ENCODE measurements at places on chromosomes 5 and 9.

- DNase-seq: no peak
Observed at GRCh38 chr5:146007270-146007669, 70.9 kb downstream of the SH3RF2 start.

DNA sequence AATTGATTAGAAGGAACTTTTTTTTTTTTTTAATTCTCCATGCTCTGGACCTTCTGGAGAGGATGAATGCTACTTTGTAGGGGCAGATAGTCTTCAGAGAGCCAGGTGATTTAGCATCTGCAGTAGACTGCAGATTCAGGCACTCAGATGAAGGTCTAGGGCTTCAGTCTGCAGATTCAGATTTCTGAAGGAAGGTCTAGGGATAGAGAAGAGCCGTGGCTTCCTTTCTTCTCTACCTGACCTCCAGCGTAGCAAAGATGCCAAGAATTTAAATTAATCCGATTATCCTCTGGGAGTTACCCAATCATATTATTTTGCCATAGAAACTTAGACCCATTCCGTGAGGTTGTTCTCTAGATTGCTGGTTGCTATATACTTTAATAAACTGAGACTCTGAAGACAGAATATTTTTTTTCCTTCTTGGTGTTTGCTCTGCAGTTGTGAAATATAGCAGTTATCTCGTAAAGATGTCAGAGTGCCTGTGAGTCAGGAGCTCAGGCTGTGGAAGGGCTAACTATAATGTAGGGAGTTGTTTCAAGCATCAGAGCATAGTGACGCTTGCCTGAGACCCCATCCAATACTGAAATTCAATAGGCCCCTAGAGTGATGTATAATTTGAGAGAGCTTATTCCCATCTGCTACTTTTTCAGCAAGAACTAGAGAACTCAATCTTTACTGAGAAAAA lies 132.7 kb upstream of the SLC12A2 start:
- DNase-seq: no peak

DNA sequence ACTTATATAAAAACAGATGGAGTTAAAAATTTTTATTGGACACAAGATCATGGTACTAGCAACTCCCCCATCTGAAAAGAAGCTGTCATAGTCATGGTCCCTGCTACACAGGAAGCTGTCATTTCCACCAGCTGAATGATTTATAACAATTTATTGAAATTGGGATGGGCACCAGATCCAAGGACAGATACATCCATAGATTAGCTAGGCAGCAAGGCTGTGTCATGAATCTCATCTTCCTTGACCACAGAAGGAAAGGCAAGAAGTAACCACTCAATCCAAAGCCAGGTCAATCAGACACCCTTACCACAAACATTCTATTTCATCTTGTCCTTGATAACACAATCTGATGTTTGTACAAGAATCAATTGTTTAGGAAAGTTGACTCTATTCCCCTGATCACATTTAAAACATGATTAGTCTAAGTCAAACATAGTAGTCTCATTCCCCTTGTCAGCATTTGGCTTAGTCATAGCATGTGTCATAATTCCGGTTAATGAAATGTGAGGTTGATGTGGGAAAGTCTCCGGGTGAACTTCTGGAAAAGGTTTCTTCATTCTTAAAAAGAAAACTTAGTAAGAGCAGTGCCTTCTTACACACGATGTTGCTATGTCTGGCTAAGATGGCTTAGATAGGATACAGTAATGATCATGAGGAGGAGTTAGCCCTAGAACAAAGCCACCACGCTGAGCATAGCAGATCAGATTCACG lies 462.6 kb upstream of the PAPPA start:
- no peak for DNase-seq

DNA sequence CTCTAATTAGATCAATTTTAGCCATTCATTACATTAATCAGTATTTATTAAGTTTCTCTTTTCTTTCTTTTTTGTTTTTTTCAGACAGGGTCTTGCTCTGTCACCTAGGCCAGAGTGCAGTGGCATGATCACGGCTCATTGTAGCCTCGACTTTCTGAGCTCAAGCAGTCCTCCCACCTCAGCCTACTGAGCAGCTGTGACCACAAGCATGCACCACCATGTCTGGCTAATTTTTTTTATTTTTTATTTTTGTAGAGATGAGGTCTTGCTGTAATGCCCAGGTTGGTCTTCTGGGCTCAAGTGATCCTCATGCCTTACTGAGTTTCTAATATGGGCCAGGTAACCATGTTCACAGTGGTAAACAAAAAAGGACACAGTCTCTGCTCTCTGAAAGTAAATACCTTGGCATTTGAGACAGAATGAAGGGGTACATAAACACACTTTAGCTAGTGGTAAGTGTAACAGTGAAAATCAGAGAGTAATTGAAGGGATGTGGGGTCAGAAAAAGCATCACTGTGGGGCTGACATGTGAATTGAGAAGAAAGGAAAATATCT lies 336.3 kb downstream of the ADGRV1 start:
- no peak for DNase-seq

GRCh38 chr9:130872912-130873503 lies 23.6 kb downstream of the QRFP start:
- no peak for DNase-seq

DNA sequence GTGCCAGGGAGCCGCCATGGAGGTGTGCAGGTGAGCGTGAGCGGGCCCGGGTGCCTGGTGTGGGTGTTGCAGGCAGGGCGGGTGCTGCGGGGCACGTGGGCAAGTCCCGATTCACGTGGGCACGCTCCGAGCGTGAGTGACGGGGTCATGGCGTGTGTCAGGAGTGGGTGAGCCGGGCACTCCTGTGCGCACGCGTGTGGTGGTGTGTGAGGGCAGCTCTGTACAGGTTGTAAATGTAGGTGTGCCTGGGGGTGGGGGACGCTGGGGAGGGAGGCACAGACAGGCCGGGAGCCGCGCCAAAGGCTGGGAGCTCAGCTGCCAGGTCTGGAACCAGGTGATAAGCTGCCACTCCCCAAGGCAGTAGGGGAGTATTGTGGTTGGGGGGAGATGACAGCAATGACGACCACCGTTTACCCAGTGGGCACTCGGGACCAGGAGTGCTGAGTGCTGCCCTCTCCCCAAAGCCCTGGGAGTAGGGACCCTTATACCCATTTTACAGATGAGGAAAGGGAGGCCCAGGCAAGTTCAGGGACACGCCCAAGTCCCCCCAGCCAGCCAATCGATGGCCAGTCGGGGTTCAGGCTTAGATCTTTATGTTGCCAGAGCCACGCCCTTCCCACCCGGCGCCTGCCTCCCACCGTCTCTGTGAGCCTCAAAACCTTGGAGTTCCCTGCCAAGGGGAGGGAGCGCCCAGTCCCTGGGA lies 9.6 kb downstream of the NCS1 start:
- no peak for DNase-seq

GRCh38 chr9:93189369-93190132 lies 5.6 kb downstream of the WNK2 start:
- DNase-seq: no peak

DNA sequence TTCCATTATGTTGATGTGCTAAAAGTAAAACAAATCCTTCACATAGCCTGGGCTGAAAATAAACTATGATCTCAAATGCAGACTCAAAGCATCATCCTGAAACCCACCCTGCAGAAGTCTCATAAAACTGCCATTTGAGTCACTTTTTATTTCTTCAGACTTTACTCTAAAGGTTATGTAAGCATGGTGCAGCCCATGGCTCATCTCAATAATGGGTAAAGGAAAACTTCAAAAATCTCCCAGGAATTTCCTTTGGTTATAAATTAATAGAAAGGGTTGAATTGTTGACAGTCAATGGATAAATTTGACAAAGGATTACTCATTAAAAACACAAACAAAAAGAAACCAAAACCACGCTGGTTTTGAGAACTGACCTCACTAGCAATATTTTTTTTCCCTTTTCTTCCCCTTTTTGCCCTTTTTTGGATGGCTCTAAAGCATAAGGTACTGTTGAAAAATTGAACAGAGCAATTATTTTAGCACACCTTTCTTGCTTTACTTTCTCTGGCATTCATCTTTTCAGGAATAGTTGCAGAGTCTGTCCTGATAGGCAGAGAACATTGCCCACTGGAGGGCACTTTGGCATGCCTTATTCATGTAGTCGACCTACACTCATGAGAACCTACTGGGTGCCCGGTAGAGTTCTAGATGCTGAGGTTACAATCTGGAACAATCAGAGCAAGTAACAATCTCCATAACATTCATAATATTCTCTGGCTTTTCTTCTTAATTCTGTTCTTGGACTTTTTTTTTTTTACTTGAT lies 191.4 kb downstream of the TMEM167A start:
- DNase-seq: no peak

DNA sequence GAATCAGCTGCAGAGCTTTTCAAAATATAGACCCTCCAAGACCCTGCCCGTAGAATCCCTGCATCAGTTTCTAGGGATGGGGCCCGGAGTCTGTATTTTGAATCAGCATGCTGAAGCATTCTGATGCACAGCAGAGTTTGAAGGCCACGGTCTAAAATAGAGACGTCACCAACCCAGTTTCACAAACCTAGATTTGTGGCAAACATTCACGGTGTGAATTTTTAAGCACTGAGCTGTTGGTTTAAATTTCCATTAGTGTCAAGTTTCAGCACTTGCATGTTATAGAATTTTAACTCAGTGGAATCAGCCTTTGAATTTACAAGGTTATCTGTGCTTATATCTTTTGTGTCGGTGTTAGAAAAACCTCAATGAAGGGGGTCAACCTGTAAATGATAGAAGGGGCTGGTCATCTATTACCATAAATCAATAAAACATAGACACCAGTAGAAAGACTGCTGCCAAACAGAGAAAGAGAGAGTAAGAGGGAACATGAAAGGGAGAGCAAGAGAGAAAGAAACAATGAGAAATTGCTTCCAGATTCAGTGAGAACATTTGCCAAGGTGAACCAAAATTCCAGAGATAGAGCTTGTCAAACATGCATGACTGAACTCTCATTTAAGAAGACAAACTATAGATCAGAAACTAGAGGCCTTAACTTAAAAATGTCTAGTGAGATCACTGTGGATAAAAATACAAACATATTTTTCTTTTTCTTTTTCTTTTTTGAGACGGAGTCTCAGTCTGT lies 414.9 kb downstream of the ZSWIM6 start:
- DNase-seq: no peak

DNA sequence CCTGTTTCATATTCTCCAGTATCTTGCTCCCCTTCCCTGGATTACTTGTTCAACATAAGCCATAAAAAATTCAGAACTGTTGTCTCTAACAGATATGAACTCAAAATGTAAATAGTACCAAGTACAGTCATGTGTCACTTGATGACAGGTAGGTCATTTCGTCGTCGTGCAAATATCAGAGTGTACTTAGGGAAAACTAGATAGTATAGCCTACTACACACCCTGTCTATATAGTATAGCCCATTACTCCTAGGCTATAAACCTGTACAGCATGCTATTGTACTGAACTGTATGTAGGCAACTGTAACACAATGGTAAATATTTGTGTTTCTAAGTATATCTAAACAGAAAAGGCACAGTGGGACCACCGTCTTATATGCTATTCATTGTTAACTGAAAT lies 39.1 kb downstream of the SMIM15 start:
- no peak for DNase-seq

DNA sequence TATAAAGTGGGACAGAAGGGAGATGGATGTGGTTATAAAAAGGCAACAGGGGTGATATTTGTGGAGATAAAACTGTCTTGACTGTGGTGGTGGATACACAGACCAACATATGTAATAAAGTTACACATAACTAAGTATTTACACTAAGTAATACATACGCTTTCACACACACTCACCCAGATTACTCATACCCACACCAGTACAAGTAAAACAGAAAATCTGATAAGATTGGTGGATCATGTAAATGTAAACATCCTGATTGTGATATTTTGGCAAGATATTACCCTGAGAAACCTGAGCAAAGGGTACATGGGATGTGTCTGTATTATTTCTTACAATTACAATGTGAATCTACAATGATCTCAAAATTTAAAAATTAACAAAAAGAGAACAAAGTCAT lies 53.3 kb upstream of the SLIT3 start:
- DNase-seq: no peak

DNA sequence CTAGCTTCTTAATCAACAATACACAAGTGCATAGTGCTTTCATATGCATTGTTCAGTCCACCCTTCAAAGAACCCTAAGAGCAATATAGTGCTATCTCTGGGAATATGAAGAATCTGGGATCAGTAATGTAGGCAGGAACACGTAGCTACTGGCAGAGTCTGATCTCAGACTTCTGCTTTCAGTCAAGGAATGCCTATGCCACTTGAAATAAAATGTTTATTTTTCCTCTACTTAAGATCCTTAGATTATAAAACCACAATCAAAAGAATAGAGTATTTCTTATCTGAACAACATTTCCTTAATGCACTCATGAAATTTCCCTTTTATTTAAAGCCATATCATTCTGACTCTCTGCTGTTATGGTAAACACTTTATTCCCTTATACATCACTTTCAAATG lies 1407.8 kb upstream of the C9orf72 start:
- DNase-seq: no peak

GRCh38 chr9:131583337-131583645 lies 38.0 kb downstream of the PRRT1B start:
- DNase-seq: no peak

GRCh38 chr5:151154931-151155774 lies 2.4 kb downstream of the ANXA6 start:
- no peak for DNase-seq

- no peak for DNase-seq
Observed at GRCh38 chr5:136043551-136043950, 14.8 kb downstream of the TGFBI start.

- no peak for DNase-seq
Observed at GRCh38 chr5:172743112-172743959, 27.7 kb downstream of the DUSP1 start.

- DNase-seq: no peak
Observed at GRCh38 chr5:2553611-2554010, 197.9 kb downstream of the IRX2 start.

DNA sequence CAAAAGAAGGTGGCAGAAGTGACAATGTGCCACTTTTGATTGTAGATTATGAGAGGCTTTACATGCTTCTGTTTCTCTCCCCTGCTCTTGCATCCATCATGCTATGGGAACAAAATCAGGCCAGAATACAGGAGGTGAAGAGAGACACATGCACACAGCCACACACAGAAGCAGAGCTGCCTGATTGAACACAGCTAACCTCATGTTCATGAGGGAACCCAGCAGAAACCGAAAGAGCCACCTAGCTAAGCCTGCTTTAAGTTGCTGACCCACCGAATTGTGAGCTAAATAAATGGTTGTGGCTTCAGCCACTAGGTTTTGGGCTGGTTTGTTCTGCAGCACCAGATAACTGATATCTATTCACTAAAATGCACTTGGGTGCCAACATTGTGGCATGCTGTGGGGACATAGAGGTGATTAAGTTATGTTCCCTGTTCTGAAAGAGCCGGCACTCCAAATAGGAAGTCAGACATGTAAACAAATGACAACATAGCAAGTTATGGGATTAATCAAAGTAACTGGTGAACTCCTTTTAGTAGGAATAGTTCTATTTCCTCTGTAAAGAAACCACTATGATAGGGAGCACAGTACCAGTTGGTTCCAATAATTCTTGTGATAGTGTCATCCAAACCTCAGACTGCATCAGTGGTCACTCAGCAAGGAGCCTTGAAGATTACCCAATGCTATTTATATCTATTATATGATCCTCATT lies 93.6 kb upstream of the TNC start:
- no peak for DNase-seq
